ENCODE measurements at places on chromosomes 5 and 9. TPM values are rescaled to one million over a fixed set of nuclear protein-coding genes. Genes with fewer than 3 reads are reported as not detected.

PDE6A gene
- total RNA-seq: 0.05 TPM

- no peak for DNase-seq
Measured at GRCh38 chr9:97562542-97562941, 61.1 kb downstream of the TMOD1 start.

DNA sequence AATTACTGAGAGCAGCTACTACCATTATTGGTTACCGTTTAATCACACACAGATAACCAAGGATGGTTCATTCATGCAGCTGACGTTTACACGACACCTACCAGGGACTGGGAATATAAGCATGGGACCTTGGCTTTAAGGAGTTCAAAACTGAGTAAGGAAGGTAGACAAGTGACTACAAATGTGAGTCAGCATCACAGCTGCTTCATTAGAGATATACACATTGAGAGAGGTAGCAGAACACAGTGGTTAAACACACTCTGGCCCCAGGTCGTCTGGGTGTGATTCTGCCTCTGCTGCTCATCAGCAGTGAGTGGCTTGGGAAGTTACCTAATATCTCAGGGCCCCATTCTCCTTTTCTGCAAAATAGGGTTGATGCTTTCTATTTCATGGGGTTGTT is 268.6 kb downstream of the NR3C1 start:
- DNase-seq: no peak

DNA sequence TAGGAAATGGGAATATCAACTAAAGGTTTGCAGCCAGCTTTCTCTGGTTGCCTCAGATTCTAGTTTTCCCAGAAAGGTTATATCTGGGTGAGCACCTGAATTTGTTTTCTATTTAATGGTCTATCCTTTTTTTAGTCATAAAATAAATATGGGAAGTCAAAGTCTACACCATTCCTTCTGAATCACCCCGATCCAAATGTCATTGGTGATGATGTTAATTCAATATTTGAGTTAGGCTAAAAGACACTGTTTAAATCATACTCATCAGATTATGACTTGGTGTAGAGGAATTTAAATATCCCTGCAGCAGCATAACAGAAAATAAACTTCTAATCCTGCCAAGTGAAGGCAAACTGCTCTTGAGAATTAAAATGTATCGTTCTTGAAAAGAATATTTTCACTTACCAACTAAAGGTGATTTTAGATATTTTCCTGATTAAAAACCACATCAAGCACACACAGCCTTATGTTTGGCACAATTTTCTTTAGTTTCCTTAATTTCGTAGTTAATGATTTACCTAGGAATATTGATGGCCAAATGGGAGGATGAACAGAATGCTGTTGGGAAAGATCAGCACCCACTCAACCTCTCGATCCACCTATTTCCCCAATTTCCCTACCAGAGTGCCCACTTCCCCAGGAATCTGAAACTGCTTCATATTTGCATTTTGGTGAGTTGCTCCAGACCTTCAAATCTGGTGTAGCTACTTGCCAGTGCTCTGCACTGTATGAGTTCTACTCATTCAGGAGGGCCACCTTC is 103.1 kb upstream of the TSLP start:
- no peak for DNase-seq

- no peak for DNase-seq
Measured at GRCh38 chr9:96350866-96351265, 32.6 kb downstream of the SLC35D2 start.

GRCh38 chr5:135341696-135342550 is 57.1 kb downstream of the MACROH2A1 start:
- no peak for DNase-seq

DNA sequence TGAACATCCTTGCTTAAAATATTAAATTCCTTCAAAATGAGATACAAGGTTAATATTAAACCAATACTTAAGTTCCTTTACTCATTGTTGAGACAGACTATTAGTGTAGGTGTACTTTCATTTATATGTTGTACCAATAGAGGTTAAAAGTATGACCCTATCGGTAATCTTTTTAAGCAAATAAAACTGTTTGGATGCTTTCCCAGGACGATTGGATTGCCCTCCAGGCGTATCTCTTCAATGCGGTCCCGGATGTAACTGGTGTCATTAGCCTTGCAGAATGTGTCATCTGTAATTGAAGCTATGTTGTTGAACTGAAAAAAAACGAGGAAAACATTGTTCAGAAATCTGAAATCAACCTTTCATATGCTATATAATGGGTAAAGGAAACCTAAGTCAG is 18.9 kb downstream of the OGN start:
- no peak for DNase-seq

DNA sequence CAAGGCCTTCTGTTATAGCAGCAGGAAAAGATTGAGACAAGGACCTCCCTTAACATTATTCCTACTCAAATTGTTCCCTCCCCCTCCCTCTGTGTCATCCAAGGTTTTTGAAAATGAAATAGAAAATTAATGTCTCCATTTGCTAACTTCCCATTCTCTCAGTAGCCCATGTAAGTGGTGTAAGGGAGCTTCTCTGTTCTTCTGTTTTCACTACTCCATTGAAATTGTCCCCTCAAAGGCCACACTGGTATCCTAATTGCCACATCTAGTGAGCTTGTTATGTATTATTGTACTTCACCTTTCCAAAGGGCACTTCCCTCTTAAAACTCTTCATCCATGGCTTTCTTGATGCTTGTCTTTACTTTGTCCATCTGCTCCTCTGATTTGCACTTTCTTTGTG is 131.2 kb upstream of the PIK3R1 start:
- DNase-seq: no peak

DNA sequence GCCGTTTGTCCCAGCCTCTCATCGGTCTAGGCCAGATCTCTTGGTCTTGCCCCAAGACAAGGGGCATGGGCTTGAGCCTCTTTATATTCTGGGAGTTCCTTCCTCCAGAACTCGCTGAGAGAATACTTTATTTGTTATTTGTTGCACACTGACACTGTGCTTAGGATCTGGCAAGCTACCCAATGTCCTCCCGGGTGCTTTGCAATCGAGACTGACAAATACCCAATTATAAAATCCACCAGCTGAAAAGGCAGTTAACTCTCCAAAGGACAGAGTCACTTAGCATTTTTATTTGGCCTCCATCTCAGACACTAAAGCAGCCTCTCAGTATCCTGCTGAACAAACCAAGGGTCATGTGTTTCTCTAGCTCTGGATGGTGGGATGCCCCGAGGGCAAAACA is 500.2 kb upstream of the DAP start:
- DNase-seq: no peak

DNA sequence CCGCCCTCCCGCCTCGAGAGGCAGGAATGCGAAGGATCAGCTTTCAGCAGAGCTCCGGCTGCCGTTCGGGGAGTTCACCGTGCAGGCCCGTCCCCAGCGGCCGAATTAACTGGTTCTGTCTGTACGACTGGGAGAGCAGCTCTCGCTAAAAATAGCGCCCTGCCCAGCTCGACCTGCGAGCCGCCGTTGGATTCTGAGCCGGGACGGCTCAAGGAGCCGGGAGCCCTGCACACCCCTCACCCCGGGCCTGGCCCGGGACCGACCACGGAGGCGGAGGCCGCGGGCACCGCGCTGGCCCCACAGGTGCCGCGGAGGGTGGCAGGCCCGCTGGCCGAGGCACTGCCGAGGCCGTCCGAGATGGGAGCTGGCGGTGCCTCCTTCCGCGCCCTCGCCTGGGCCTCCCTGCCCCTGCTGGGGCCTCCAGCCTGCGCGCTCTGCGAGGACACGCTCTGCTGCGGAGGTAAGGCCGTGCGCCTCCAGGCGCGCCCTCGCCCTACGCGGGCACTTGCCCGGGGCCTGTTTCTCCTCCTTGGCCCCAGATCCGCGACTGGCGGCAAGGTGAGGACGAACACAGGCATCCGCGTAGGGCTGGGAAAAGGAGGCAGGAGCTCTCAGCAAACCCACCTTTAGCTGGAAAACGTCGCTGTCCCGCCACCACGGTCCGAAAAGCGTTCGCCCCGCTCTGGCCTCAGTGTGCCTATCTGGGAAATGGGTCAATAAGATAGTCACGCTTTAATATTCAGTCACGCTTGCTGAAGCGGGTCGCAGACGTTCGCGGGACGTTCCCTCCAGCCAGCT is 53.1 kb upstream of the DAB2IP start:
- DNase-seq: no peak

GRCh38 chr9:129102791-129103594 is 7.6 kb downstream of the CRAT start:
- DNase-seq: peak; percentile 70

PHF24 gene
- total RNA-seq: not detected

DNA sequence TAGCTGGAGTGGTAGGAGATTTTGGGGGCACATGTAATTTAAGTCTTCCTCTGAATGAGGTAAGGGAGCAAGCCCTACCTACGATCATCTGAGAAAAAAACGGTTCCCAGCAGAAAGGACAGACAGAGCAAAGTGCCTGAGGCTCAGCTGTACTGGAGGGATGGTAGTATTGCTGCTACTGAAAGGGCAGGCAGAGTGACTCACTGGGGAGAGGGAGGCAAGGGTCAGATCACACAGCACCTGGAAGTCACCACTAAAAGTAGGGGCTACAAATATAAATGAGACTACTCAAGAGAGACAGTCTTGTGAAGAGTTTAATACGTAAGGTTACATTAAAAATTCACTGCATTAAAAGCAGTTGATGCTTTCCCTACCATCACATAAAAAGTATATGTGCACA is 75.9 kb downstream of the NFIB start:
- peak; percentile 89 for DNase-seq

RELL2 gene
- 3.9 TPM for total RNA-seq

DNA sequence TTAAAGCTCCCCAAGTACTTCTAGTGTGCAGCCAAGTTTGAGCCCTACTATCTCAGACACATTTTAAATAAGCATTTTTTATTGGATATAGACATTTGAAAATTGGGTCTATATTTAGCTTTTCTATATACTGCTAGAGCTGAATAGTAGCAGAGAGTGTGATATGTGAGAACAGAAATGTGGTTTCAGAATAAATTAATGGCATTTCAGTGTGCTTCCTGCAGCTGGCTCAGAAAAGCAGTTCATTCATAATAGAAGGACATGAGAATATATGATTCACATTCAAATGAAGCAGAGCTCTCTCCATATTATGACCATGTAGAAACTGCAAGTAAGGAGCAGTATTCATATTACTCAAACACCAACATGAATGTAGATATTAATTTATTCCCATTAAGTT is 464.0 kb downstream of the PTPRD start:
- no peak for DNase-seq

- no peak for DNase-seq
Measured at GRCh38 chr5:89179731-89180130, 296.7 kb upstream of the MEF2C start.

ARL14EPL gene
- total RNA-seq: not detected

GRCh38 chr5:50768634-50769033 is 102.2 kb downstream of the PARP8 start:
- no peak for DNase-seq

DNA sequence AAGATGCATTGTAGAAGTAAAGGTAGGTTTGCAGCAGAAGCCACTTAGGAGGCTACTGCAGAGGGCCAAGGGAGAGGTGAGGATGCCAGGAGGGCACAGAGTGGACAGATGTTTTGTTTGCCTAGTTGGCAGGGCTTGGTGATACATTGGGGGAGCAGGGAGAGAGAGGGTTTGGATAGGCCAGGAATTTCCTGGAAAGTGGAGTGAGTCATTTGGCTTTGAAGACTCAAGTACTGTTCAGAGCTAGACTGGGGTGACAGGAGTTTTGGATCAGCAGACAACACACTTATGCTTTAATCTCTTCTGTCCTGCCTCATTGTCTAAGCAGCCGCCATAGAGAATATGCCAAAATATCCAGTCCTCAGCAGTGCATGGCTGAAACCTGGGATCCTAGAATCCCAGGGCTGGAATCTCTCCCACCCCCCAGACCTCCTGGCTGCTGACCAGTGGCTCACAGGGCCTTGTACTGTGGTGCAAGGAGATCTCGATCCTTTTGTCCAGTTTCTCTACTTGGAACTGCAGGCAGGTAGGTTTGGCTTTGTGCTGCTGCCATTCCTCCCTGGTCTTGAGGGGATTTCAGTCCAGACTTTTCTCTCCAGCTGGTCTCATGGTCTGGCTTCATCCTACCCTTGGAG is 11.0 kb downstream of the TMEM268 start:
- DNase-seq: peak; percentile 70

GRCh38 chr9:99352826-99353225 is 130.7 kb downstream of the SEC61B start:
- no peak for DNase-seq

DNA sequence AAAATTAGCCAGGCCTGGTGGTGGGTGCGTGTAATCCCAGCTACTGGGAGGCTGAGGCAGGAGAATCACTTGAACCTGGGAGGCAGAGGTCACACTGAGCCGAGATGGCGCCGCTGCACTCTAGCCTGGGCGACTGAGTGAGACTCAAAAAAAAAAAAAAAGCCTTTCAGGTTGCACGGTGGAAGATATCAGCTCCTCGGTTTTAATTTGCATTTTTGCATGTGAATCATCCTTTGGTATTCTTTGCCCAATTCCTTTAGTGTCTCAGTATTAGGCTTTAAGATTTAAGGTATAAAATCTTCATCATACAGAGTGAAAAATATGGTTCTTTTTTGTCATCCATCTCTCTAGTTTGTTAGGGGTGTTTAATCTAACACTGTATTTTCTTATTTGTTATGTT is 173.6 kb upstream of the S1PR3 start:
- no peak for DNase-seq

DNA sequence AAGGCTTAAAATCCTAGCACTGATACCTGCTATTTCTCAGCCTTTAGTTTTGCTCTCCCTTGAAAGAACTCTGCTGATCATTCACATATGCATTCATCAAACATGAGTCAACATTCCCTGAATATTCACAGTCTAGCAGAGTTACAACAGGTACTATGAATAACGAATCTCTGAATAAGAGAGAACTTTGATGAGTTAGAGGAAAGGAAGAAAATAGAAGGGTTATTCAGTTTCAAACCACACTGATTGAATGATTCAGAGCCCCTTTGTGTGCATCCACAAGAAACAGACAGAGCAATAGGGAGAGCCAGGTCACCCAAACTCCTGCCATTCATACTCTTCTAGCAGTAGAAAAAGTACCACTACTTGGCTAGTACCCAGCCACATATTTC is 36.0 kb downstream of the FOXD1 start:
- no peak for DNase-seq

DNA sequence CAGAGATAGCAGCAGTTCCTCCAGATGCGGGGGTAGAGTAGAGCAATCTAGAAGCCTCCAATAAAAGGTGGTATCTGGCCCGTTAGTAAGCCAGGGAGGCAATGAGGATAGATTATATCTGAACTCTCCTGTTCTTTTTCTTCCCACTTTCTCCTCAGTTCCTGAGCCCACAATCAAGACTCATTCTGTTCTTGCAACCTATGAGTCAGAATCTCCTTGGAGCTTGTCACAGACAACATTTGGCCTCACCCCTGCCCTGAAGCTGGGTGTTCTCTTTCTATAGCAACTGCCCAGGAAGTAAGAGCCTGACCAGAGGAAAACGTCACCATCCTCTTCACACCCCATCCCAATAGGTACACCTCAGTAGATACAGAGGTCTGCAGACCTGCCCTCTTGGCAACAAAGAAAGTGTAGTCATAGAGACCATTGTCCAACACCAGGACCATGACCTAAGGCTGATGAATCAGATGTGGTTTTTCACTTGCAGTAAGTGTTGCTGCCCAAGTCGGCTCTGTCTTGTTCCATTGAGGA is 76.3 kb upstream of the PCA3 start:
- peak; percentile 93 for DNase-seq

SPINK1 gene
- total RNA-seq: not detected

DIRAS2 gene
- 1.0 TPM for total RNA-seq

PCDHB13 gene
- 1.4 TPM for total RNA-seq
